ENCODE measurements at places on chromosomes 7 and 10.

DNA sequence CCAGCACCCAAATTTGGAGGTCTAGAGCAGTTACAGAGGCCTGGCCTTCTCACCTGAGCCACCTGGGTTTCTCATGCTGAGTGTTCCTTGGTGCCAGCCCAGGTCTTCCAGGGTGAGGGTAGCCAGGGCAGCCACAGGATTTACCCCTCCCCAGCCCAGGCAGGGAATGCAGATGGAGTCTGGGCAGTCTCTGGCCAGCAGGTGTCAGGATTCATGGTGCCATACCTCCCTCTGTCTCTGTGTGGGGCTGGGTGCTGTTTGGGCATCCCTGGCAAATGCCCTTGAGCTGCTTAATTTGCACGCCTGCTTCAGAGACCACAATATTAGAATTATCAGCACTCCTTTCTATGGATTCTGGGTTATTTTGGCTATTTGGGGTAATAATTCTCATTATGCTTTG is 246.7 kb downstream of the GFRA1 start:
- no peak for DNase-seq

GRCh38 chr10:68526634-68527307 is 552 bp downstream of the SLC25A16 start:
- no peak for DNase-seq

DNA sequence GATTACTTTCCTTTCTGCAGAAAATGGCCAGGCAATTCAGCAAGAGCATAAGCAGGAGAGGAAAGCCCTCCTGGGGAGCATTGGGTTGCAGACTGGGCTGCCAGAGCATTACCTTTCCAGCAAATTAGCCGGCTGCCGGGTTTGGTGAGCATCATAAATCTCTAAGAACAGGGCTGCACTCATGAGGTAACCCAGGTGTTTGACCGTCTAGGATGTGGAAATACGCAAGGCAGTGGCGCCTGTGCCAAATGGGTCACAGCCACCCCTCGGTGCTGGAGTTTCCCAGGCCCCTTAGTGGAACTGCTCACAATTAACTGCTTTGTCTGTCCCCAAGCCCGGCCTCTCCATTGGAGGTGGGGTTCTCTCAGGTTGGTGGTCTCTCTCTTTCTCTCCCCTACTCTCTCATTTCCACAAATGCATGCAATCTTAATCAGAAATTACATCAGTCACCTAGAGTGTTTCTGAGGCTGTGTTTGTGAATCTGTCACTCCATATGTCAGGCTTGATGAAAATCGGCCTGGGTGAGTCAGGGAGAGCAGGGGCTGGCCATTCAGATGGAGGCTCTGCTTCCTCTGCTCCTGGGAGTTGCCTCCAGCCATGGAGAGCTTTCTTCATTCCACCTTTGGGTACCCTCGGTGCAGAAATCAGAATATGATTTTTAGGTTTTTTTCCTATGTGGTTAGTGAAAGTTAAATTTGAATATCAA is 26.7 kb downstream of the PTN start:
- DNase-seq = no peak

DNA sequence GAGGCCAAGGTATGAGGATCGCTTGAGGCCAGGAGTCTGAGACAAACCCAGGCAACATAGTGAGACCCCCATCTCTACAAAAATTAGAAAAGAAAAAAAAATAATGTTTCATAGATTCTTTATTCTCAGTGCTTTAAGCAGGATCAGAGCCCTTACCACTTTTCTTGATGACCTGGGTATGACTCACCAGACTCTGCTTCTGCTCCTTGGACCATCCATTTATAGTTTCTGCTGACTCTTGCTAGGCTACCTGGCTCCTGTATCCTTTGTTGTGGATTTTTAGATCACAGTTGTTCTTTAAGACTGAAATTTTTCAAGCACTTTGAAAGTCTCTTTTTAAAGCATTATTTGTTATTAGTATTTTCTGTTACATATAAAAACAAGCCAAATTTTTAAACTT is 411.1 kb downstream of the GFRA1 start:
- no peak for DNase-seq

DNA sequence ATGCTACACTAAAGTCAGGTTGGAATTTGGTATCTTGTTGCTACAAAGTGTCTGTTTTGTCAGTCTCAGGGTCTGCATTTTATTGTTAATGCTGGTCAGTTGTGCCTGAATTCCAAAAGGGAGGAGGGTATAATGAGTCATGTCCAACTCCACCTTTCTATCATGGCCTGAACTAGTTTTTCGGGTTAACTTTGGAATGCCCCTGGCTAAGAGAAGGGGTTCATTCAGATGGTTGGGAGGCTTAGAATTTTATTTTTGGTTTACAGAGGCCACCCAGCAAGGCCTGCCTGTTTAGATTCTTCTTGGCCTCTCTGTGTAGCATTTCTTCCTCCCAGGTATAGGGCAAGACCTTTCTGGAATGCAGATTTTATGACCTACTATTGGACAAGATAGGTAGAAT is 93.2 kb downstream of the SKIDA1 start:
- DNase-seq = no peak

DNA sequence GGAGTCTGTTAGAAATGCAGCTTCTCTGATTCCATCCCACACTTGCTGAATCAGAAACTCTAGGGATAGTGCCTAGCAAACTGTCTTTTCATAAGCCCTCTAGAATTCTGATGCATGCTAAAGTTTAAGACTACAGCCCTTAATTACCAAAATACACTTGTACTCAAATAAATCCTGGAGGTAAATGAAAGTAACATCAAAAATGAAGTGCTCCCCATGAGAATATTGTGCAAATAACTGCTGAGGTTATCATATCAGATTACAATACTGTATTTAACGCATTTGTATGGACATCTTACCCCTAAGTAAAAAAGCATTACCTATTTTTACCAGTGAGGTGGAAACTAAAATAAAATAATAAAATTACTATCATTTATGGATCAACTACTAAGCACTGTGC is 104.7 kb downstream of the CHCHD3 start:
- no peak for DNase-seq
